Stimulated activated CD4-positive, alpha-beta T cell treated with anti-CD3 and anti-CD28 coated beads, Interleukin-2, amount 100 ng/mL, for 24 hours (primary cell): ENCODE measurements at places on chromosomes 1 and 21.
A peak's percentile ranks its signal among the peaks of the same experiment; 100 is the strongest.

GRCh38 chr1:67194209-67194863 is 28.1 kb downstream of the IL23R start:
- peak; percentile 34 for DNase-seq

DNA sequence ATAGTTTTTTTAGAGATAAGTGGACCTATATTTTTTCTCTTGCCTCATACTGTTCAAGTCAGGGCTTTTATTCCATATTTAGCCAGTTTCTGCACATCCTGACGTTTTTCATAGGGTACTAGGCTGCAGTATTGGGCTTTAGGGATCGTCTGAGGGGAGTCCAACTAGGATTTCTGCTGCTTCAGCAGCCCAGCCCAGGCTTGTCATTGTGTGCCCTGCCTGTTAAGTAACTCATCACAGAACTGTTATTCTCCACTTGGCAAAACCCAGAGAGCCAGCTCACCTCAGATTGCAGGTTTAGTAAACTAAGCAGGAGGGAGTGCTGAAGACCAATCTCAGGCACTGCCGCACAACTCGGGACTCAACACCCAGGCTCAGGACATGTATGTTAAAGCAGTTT is 2.8 kb downstream of the GALNT2 start:
- DNase-seq = no peak

DNA sequence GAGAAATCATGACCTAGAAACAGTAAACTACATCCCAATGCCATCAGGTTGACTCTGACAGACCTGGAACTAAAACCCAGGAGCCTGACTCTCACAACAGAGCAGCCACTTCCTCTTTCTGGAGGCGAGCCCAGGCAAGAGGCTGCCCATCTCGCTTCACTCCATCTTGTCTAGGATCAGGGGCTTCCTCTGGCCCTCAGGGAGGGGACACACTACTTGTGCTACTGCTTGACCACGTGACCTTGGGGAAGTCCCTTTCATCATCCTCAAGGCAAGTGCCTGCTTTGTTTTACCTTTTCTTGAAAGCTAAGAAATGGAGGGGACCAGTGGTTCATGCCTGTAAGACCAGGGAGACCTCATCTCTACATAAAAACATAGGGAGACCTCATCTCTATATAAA is 2.6 kb upstream of the TENT5B start:
- no peak for DNase-seq

DNA sequence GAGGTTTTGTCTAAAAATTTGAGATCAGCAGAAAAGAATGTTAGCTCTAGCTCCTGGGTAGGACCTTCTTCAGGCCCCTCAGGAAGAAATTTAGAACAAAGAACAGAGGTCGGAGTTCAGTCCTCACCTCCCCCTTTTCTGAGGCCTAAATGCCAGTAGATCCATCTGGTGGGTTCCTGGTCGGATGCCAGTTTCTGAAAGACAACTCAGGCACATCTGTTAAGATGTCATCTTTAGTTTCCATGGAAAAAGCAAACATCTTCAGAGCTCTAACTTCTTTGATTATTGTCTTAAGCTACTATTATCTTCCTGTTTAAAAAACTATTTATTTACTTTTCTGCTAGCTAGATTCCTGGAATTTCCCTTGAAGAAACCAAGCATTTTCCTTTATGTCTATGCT is 37.1 kb upstream of the USP25 start:
- no peak for DNase-seq

DNA sequence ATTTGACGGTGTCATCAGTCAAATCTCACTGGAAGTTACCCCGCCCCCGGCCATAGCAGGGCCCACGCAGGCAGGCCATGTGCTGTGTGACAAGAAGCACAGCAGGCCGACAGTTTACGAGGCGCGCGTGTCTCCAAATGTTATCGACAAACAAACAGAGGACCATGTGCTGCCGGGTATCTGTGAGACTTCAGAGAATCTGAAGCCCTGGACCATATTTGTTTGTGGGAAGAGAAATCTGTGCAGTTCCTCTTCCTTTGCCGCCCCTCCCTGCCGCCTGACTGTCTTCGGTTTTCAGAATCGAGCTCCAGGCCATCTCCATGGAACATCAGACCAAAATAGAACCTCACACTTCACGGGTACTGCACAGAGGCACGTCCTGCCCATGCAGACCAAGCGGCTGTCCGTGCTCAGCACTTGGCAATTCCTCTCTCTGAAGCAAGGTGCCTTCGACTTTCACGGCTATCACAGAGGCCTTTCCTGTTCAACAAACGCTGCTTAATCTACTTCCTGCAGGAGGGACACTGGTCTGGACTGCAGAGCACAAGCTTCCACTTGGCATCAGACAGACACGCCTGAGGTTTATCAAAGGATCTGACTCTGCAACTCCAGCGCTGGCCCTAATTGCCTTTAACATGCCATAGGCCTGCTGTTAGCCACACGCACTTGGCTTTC is 135.7 kb upstream of the KRTAP19-8 start:
- peak; percentile 62 for DNase-seq

- no peak for DNase-seq
These were observed 87.0 kb upstream of the ZC3H11B start for GRCh38 chr1:219699870-219700269.

DNA sequence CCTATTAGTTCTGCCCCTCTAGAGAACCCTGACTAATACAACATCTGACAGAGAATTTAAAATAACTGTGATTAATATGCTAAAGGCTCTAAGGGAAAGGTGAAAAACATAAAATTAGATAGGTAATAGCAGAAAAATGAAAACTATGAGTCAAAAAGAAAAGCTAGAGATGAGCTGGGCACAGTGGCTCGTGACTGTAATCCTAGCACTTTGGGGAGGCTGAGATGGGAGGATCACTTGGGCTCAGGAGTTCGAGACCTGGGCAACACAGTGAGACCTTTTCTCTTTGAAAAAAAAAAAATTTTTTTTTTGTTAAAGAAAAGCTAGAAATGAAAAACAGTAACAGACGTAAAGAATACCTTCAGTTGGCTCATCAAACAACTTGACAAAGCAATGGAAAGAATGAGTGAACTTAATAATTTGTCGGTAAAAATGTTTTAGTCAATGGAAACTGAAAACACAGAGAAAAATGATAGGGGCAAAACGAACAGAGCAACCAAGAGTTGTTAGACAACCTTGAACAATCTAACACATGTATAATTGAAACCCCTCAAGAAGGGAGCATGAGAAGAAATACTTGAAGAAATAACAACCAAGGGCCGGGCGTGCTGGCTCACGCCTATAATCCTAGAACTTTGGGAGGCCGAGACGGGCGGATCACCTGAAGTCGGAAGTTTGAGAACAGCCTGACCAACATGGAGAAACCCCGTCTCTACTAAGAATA is 132.9 kb upstream of the GFI1 start:
- DNase-seq = no peak

- no peak for DNase-seq
These were observed 4.8 kb upstream of the HEATR1 start for GRCh38 chr1:236608930-236609726.
